ENCODE measurements at places on chromosomes 3 and 15.

DNA sequence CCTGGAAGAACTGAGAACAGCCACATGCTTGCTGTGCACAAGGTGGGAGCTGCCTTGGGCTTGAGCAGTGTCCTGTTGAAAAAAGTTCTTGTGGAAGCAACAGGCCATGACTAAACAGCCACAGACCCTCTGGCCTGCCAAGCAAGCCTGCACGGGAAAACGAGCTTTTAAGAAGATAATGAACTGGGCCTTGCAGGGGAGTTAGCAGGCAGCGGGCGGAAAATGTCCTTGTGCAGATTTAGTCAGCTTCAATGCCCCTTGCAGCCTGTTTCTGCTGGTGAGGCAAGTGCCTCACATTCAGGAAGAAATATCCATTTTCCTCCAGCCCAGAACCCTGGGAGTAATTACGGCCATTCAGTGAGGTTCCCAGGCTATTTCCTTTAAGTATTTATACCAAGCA, 126.2 kb upstream of the KLHL25 start:
- no peak for DNase-seq

DNA sequence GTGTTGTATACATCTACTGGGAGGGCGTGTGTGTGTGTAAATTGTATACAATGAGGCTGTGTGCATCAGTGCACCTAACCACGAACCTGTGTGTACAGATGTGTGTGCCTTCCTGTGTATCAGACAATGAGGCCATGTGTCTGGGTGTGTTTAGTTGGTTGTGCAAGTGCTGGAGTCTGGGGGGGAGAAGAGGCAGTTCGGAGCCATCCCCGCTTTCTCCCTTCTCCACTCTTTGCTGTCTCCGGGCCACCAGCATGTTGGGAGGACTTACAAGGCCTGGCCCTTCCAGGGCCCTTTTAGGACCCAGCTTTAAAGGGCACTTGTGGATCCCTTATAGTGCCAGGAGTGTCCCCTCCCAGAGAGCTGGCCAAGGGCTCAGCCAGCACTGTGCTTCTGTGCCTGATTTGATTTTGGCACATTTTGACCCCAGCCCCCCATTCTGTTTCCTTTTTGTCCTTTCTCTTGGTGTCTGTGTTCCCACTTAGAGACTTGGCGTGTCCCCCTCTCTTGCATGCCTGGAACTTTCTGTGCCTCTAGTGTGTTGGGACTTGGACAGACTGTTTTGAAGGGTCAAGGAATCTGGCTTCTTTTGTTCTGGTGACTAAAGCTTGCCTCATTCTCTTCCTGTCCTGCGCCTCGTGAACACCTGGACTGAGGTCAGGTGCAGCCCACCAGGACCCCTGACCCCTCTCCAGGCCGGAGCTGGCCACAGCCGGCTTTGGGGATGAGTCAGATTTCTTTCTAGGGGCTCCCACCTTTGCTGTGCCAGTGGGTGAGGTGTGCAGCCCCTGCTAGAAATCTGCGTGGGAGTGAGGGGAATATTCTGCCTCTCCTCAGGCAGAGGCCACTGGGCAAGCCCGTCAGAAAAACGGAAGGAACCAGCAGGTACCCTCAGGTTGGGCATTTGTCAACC, 1.5 kb downstream of the CTDSPL start:
- no peak for DNase-seq

GRCh38 chr15:38271144-38271543, 18.5 kb downstream of the SPRED1 start:
- DNase-seq, result no peak

DNA sequence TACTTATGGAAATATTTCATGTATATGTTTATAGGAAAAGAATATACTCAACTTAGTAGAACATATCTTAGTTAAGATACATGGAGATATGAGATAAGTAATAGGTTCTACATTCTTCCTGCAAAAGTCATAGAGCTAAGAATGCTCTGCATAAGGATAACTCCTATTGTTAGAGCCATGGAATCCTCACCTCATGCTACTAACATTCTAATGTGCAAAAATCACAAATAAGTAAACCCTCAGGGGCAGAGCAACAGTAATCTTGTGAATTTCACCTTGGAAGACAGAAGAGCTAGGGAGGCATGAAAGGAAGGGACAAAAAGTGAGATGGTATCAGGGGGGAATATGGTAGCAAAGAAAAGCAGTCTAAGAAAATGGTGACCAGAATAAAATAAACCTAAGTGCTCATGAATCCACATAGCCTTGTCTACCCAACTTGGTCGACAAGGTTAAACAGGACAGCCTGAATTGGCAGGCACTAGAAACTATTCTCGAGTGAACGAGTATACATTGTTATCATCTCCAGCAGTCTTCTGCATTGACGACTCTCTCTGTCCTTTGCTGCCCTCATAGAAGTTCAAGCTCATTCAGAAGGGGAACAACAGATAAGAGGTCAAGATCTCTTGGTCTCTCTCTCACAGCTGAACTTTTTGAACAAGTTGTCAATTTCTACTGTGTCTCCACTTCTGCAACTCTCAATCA, 52.8 kb downstream of the XRN1 start:
- no peak for DNase-seq

- no peak for DNase-seq
Measured at GRCh38 chr3:23198801-23199200, 4.3 kb upstream of the UBE2E2 start.

DNA sequence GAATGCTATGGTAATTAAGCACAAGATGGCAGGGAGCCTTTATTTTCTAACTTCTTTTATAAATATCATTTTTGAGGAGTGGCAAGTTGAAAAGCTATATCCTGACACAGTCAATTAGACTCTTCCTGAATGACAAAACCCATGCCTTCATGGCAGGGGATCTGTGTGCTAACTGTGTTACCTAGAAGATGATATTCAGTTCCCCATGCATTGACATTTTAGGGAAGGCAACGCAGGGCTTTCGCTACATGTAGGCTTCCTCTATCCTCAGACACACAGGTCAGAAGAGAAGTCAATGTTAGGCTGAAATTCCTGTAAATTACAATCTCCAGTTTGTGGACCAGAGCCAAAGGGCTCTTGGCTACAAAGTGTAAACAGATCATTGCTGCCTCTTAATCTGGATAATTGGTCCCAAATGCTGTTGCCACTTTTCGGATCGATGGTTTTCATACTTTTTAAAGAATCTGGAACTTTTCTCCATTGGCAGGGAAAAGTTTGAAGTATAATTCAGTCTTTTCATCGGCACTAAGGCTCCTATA, 22.6 kb upstream of the NR2F2 start:
- no peak for DNase-seq

GRCh38 chr3:171193693-171194092, 167.2 kb upstream of the SLC2A2 start:
- no peak for DNase-seq

GRCh38 chr3:119258915-119259314, 18.2 kb upstream of the B4GALT4 start:
- no peak for DNase-seq

- DNase-seq, result no peak
Measured at GRCh38 chr3:25035526-25035925, 392.5 kb upstream of the RARB start.

- DNase-seq, result no peak
Measured at GRCh38 chr15:79399606-79400005, 32.5 kb upstream of the MINAR1 start.

GRCh38 chr3:113852506-113852905, 13.9 kb downstream of the GRAMD1C start:
- no peak for DNase-seq

Data from H54 (cell line).